Activated CD8-positive, alpha-beta memory T cell treated with anti-CD3 and anti-CD28 coated beads for 1 hour (primary cell): ENCODE measurements at places on chromosomes 2 and 18.

- DNase-seq: no peak
These were observed 786.3 kb downstream of the SOCS6 start for GRCh38 chr18:71075147-71075546.

- no peak for DNase-seq
These were observed 67.4 kb downstream of the NAB1 start for GRCh38 chr2:190716176-190716807.

DNA sequence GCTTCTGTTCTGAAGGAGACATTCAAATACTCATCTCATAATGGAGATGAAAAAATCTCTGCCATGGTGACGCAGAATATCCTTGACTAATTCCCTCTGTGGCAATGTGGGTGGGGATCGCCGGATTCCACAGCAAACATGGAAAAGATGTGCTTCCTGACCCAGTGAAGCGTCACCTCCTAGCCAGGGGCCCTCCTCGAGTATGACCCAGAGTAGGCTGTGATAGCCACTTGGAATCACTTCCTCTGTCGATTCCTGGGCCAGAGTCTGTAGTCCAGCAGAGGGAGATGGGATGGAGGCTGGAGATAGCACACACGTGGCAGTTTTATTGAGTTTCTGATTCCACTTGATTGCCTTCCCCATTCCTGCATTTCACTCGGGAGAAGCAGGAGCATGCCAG, 36.8 kb downstream of the DRC1 start:
- DNase-seq: no peak

- DNase-seq: no peak
These were observed 62.6 kb downstream of the DNMT3A start for GRCh38 chr2:25279091-25279651.

DNA sequence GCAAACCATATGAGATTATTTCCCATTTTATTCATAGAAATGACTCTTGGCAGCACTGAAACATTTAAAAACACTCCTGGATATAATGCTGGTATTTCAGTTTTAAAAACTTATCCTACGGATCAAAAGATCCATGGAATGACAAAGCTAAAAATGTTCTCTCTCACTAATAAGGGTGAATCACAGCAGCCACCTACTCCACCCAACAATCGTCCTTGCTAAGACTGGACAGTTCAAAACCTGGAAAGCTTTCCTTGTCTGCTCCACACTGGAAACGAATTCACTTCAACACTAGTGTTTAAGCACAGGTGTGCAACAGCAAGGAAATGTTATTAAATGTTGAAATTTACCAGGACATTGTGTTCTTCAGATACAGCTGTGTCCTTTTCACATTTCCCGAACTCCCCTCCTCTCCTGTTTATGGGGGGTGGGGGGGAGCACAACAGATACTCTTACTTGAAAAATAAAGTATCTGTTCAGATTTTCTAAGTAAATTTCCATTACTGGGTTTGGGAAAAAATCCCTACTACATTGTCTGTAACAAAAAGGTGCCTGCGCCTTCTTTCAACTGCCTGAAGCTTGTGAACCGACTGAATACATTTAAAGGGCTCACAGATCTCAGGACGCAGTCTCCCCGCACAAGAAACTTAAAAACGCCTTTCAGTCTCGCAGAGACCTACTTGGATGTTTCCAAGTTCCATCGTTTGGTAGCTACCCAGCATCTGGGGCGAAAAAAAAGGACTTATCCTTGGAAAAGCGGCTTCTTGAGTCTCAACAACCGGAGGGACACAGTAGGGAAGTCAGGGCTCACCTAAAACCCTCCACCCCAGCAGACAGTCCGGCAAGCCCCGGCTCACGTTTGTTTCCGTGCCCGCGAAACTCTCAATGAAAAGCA, 1.3 kb downstream of the YWHAQ start:
- no peak for DNase-seq

- DNase-seq: no peak
These were observed 49.8 kb upstream of the ZBTB7C start for GRCh38 chr18:48459016-48459415.

- no peak for DNase-seq
These were observed 42.9 kb downstream of the WDR75 start for GRCh38 chr2:189483980-189484740.

DNA sequence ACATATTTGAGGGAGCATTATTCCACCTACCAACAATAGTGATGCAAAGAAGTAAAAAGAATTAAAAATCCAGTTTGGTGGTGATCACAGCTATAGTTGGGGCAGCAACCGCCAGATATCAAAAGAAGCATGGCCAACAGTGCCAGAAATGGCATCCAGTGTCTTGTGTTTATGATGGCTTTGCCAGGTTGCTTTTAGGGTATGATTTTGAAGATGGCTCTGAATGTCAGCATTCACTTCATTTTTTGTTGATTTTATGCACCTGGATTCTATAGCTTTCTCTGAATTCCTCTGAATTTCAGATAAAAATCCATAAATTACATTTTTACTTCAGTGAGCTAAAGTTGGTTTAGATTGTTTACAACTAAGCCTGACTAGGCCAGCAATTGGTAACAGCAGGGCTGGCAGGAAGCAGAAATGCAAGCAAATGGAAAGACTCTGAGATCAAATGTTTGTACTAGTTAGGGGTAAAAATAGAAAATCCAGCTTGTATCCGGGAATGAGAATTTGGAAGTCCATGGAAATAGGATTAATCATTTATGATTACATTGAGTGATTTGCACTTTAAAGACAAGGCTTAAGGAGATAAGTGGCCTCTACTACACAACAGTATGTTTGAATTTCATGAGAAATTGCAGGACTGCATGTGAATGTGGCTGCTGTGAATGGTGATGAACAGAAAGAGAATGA, 40.4 kb downstream of the COL3A1 start:
- no peak for DNase-seq

GRCh38 chr18:58490238-58490637, 138.7 kb downstream of the ALPK2 start:
- DNase-seq: no peak

GRCh38 chr2:71898851-71899681, 248.6 kb downstream of the CYP26B1 start:
- no peak for DNase-seq

DNA sequence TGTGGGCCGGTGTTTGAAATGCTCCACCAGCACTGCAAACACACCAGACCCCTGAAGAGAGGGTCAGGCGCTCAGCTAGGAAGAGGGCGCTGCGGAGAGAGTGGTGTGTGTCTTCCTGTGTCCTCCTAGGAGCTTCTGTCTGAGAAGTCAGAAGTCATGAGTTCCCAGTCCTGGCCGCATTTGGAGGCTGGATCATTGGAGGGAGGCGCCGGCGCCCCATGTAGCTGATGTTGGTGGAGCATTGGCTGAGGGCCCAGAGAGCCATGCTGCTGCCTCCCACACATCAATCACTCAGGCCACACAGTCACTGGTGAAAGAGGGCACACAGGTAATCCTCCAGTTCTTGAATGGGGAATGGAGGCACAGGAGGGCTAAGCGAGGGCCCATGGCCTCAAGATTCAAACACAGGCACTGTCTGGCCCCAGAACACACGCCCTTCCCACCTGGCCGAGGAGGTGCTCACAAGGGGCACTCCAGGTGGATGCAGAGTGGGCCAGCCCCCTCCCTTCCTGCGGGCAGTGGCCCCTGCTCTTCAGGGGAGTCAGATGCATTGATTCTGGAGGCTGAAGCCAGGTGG, 66.3 kb downstream of the RRM2 start:
- no peak for DNase-seq

DNA sequence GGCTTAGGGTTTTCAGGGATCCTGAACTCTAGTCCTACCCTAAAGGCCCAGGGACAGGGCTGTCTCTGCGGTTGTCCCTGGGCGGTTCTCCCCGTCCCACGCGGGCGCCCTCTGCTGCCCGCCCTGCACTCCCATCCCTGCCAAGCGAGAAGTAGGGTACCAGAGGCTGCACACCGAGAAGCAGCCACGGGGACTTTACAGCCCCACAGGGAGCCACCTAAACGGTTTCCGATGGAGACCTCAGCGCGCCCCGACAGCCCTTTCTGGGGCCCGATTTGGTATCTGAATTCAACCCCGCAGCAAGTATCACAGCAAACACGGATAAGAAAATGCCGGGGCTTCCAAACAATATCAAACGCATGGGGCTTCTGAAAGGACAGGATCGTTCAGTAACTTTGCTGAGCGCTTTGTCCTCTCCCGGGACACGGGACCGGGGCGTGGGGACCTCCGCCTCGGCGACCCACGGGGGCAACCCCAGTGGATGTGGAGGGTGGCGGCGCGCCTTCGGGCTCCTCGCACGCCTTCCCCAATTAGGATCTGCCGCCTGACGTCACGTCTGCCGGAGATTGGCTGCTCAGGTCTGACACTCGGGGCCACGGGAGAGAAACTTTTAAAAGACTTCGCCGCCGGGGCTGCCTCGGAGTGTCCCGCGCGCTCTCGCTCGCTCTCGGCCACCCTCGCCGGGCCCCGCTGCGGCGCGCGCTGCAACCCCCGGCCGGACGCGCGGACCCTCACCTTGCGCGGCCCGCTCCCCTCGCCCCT, at the start of gene LTBP1:
Gene LTBP1 (plus strand): TSS at position 640 of the 762 bp plus-strand sequence. CDS start 372 bp downstream, outside the sequence.
- no peak for DNase-seq

GRCh38 chr2:168593713-168594112, 137.6 kb downstream of the CERS6 start:
- no peak for DNase-seq

- DNase-seq: no peak
These were observed 127.5 kb downstream of the DTNB start for GRCh38 chr2:25545899-25546298.

DNA sequence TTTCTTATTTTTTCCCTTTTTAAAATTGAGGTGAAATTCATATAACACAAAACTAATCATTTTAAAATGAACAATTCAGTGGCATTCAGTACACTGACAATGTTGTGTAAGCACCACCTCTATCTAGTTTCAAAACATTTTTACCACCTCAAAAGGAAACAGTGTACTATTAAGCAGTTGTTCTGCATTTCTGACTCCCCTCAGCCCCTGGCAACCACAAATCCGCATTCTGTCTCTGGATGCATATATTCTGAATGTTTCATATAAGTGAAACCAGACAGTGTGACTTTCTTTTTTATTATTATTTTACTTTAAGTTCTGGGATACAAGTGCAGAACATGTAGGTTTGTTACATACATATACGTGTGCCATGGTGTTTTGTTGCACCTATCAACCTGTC, 19.2 kb upstream of the TANK start:
- no peak for DNase-seq

GRCh38 chr2:58010599-58010998, 36.0 kb upstream of the VRK2 start:
- DNase-seq: no peak

- DNase-seq: no peak
These were observed 58.0 kb downstream of the RAB31 start for GRCh38 chr18:9766076-9766481.

GRCh38 chr2:56084111-56084901, 99.5 kb upstream of the CCDC85A start:
- DNase-seq: no peak

DNA sequence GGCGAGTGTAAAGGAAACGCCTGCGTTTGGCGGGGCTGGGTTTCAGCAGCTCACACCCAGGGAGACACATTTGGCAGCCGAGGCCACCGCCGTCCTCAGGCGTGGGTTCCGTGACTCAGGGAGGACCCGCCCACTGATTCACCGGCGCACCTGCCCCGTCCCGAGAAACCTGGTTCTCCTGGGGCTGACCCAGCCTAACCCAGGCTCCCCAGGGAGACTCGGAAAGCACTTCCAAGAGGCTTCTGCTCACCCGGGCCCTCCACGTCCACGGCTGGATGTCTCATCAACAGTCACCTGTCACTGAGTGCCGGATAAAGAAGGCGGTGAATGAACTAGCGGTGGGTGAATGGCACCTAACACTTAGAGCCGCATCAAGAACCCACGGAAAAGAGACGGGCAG, 126.4 kb upstream of the CTDP1 start:
- no peak for DNase-seq

- DNase-seq: no peak
These were observed 16.0 kb downstream of the ARID5A start for GRCh38 chr2:96552315-96553175.

- DNase-seq: no peak
These were observed 15.2 kb downstream of the EN1 start for GRCh38 chr2:118832071-118832790.

GRCh38 chr2:29226808-29227207, 111.6 kb downstream of the CLIP4 start:
- no peak for DNase-seq

- DNase-seq: no peak
These were observed 440.2 kb downstream of the MBD2 start for GRCh38 chr18:53784253-53784652.

DNA sequence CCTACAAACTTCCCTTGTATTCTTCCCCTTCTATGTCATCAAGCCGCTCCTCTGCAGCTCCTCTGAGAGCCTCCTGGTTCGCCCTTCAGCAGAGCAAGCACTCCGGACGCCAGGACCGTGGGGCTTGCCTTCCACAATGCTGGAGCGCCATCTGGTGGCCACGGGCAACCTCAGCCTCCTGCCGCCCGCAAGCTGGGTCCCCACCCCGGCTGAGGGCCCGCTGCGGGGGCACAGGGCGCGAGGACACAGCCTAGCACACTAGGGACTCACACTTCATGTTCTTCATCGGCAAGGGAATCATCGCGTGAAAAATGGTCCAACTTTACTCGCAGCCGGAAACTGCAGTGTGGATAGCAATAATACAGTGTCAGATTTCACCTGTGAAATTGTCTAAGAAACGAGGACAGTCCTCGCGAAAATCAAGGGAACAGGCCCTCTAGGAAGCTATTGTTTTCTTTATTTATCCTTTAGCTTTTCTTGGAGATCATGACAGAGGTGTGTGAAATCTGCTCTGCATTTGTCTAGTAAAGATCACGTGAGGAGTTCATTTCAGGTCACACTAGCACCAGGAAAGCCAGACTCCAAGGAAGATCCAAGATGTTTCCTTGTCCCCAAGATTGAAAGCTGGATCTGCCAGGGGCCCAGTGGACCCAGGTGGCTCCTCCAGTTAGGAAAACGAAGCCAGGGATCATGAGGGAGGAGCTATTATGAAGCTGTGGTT, 5.8 kb downstream of the PRLH start:
- DNase-seq: peak; percentile 70

- peak; percentile 37 for DNase-seq
These were observed 825 bp downstream of the ITGA6 start for GRCh38 chr2:172427990-172428831.

- no peak for DNase-seq
These were observed 16.5 kb downstream of the SDC1 start for GRCh38 chr2:20208476-20208859.
